ENCODE measurements at places on chromosomes 4 and X.
A peak's percentile ranks its signal among the peaks of the same experiment; 100 is the strongest.

GRCh38 chr4:55512922-55513571, 33.7 kb downstream of the CLOCK start:
- no peak for DNase-seq

DNA sequence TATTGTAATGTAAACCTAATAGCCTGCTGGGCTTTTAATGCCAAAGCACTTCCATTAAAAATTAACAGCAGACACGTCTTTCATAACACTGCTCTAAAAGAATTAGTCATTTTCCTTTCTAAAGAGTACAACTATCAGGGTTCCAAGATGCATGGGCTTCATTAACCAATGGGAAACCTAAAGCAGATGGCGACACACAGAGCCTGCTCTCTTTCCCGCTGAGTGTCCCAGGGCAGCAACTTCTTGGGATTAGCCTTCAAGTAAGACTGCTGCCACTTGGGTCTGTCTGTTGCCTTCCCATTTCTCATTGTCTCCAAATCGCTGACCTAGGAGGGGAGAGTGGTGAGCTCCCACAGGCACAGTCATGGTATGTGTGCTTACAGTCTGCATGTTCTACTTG, 14.0 kb upstream of the PHKA2 start:
- no peak for DNase-seq

DNA sequence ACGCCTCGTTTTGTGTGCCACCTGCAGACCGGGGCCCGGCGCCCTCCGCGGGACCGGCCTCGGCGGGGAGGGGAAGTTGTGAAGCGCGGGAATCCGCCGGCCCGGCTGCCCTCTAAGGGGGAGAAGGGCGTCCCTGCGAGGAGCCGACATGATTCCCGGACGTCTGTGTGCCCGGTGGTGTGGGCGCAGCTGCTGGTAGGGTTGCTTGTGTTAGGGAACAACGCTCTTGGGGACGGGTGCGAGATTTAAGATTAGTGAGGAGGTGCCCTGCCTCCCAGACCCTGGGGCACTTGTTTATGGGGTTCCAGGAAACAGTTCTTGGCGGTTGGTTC, 627 bp downstream of the CDKN2AIP start:
- no peak for DNase-seq

DNA sequence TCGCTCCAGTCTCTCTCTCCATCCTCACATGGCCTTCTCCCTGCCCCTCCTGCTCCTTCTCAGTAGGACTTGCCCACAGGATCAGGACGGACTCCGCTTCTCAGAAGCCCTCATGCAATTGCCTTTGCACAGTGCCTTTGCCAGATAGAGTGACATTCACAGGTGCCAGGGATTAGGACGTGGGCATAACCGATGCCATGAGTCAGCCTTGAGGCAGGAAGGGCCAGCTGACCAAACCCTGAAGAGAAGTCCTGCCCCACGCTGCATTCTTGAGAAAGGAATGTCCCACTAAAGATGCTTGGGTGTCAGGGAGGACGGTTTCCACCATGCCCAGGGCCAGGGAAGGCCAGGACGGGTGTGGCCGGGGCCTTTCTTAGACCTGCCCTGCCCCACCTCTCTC, 6.6 kb upstream of the GRPEL1 start:
- DNase-seq: no peak

DNA sequence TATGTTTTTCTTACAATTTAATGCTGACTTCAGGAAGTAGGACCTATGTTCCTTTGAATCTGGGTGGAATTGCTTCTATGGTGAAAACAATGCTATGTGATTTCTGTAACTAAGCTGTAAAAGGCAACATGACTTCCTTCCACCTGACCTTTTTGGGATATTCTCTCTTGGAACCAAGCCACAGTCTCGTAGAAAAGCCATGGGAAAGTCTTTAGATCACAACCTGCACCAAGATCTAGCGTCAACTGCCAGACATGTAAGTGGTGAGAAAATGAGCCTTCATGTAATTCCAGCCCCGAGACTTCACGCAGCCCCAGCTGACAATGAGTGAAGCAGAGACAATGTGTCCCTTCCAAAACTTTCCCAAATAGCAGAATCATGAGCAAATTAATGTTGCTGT, 297.0 kb upstream of the DCAF8L1 start:
- no peak for DNase-seq

GRCh38 chr4:127856813-127857447, 23.8 kb upstream of the PLK4 start:
- no peak for DNase-seq

GRCh38 chr4:122959981-122960610, 37.7 kb upstream of the NUDT6 start:
- DNase-seq: no peak

GRCh38 chr4:53706422-53707032, 115.2 kb upstream of the LNX1 start:
- no peak for DNase-seq

DNA sequence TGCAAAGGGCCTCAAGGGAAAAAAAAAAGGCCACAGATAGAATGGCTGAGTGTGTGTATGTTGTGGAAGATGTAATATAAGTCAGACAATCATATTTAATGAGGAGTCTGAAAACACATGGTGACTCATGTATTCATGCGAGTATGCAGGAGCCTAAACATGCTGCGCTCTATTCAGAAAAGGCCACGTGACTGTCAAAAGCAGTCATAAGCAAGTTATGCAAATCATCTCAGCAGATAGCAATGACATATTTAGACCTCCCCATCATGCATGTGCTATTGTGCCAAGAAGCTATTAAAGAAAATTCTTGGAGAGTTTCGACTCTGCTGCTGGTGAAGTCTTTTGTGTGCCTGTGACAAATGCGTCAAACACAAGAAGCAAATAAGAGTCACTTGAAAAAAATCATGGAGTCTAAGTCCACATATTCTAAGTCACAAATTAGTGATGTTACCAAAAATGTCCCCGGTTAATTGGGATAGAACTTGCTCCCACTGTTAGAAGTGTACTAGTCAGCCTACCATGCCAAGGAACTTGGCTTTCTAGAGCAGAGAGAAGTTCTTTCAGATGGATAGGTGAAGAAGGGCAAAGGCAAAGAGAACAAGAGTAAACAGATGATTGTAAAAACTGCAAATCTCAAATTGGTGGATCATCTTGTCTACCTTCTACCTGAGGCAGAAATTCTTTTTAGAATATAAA, 5.0 kb downstream of the LNX1 start:
- no peak for DNase-seq

GRCh38 chr4:94802091-94802490, 44.3 kb downstream of the BMPR1B start:
- DNase-seq: no peak

DNA sequence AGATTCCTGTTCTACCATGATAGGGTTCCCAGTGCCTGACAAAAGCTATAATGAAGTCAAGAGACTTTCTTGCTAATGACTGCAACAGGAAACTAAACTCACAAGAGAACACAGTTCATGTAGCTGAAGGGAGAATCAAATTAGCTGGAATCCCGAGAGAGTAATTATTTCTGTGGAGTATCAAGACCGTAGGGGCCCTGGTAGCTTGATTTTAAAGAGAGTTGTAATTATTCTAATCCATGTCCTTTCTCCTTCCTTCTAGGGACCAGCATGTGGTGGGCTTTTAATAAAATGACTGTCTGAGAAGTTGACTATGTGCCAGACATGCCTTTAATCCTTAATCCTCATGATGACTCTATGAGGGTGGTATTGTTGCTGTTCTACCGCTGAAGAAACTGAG, 1.7 kb upstream of the TRPC5OS start:
- no peak for DNase-seq

- no peak for DNase-seq
Measured at GRCh38 chr4:169201222-169202144, 69.3 kb downstream of the SH3RF1 start.

GRCh38 chrX:13658602-13659001, 5.7 kb downstream of the TCEANC start:
- peak; percentile 69 for DNase-seq

DNA sequence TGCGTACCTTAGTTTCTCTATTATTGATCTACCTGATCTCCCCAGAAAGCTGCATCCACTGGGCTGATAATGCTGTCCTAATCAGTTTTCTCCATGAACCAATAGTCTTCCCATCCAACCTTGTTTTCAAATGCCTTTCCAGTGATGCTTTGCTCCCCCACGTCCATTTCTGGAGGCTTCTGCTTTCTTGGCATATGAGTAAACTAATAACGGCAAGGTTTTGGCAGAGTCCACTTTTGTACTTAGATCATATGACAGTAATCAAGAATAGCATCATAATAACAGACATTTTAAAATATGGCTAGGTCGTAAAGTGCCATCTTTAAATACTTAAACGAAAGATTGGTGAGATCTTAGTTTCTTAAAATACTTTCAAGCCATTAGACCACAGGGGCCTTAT, 38.4 kb upstream of the FAM9B start:
- DNase-seq: no peak

DNA sequence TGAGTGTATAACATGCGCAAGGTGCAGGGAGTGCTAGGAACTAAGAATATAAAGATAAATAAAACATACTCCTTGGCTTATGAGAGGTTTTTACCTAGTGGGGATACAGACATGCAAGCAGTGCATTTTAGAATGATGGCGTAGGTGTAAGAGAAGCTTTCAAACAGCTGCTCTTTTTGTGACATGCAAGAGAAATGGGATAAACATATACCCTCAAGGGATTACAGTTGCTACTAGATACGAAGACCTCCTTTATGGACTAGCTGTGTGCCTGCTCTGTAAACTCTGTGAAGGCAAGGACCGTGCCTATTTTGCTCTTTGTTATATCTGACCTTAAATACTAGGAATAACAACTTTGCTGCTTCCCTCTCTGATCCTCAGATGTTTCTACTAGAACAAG, 39.0 kb upstream of the SLITRK4 start:
- no peak for DNase-seq

GRCh38 chrX:148265829-148266228, 234.6 kb upstream of the AFF2 start:
- DNase-seq: no peak

GRCh38 chr4:22233230-22233629, 282.6 kb downstream of the ADGRA3 start:
- DNase-seq: no peak

GRCh38 chr4:7399440-7400234, 35.1 kb downstream of the PSAPL1 start:
- peak; percentile 56 for DNase-seq

GRCh38 chr4:100317032-100317864, 127.0 kb upstream of the DDIT4L start:
- DNase-seq: no peak

GRCh38 chr4:169256856-169257761, 13.6 kb downstream of the SH3RF1 start:
- no peak for DNase-seq

DNA sequence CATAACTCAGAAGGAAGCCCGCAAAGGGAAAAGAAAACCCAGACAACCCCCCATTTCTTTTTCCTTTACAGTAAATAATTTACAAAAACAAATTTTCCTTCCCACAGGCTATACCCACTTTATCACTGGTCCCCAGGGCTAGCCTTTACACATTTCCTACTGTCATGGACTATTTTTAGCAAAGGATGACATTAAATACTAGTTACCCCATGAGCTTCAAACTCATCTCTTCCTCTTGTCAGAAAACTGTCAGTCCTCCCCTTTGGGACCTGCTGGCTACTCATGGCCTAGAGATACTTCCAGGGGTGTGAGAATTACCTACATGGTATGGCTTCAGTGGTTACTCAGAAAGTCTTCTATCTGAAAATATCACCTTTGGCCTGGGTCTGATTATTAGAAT, 11.9 kb downstream of the TSC22D3 start:
- DNase-seq: no peak

DNA sequence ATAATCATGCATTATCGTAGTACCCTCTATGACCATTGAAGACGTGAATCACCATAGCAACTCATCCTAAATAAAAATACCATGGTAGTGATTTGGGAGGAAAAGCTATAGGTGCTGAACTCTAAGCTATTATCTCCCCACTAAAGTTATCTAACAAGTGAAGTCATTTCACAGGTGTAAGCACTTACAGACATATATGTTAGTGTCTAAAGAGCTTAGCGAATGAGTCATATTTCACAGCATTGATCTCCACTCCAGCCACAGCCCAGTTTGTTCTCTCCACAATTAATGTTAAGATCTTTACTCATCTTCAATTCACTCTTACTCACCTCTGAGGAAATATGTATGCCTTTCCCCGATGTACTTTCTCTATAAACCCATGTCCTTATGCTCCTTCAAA, 57.0 kb downstream of the DCAF8L1 start:
- DNase-seq: no peak

DNA sequence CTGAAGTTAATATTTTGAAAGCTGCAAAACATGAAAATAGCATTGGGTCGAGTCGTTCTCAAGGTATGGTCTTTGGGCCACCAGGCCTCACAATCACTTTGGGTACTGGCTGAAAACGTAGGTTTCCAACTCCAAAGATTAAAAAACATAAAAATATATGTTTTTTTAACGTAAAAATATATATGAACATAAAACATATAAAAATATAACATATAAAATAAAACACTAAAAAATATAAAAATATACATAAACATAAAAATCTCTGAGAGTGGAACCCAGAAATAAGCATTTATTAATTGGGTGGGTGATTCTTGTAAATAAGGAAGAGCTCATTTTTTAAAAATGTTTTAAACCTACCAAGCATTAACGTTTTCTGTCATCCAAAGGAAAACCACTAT, 666 bp upstream of the PDS5A start:
- no peak for DNase-seq

GRCh38 chrX:110657073-110657472, 138.5 kb downstream of the CHRDL1 start:
- no peak for DNase-seq

DNA sequence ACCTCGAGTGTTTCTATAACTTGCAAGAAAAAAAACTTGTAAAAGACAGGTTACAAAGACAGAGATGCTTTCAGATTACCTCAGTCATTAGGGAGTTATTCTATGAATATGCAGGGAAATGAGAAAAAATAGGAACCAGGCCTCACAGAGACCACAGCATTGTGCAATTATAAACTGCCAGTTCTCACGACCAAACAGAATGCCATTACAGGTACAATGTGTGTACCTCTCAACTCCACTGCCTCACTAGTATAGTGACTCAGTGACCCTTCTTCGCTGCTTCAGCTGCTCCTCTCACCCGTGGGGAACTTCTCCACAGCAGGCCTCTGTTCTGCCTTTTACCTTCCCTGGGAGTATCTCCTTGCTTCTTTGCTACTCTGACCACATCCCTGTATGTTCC, 2.3 kb upstream of the HTATSF1 start:
- no peak for DNase-seq
